ENCODE measurements at places on chromosomes 4 and X. TPM values are rescaled to one million over a fixed set of nuclear protein-coding genes. Genes with fewer than 3 reads are reported as not detected.

DNA sequence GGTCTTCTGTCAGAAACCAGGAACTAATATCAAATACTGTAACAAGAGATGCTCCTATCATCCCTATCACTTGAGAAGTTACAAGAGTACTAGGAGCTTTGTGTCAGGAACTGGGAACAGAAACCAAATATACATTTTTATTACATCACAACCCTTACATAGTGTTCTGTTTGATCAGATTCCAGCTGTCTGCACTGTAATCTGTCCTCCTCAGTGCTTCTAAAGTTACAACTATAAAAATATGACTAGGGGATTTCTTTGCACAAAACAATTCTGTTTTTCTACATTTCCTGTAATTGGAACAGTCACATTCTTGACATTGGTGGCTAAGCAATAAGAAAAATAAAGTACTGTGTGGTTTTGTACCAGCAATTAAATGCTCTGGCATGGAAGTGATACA is 686.0 kb downstream of the PDHA2 start:
- DNase-seq, result no peak

- no peak for DNase-seq
Observed at GRCh38 chr4:76060506-76060905, 14.0 kb upstream of the ART3 start.

- no peak for DNase-seq
Observed at GRCh38 chr4:15914291-15914690, 24.2 kb downstream of the FGFBP1 start.

DNA sequence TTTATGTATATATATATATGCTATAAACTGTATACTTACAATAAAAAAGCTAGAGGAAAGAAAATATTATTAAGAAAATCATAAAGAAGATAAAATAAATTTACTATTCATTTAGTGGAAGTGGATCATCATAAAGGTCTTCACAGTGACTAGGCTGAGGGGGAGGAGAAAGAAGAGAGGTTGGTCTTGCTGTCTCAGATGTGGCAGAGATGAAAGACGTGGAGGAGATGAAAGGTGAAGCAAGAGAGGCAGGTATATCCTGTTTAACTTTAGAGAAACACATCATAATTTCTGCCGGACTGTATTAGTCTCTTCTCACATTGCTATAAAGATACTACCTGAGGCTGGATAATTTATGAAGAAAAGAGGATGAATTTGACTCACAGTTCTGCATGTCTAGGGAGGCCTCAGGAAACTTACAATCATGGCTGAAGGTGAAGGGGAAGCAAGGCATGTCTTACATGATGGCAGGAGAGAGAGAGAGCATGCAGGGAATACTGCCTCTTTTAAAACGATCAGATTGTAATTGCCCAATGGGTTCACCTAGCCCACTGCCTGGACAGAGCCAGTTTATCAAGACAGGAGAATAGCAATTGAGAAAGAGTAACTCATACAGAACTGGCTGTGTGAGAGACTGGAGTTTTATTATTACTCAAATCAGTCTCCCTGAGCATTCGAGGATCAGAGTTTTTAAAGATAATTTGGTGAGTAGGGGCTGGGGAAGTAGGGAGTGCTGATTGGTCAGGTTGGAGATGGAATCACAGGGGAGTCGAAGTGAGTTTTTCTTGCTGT is 22.1 kb upstream of the RRAGB start:
- DNase-seq, result no peak

DNA sequence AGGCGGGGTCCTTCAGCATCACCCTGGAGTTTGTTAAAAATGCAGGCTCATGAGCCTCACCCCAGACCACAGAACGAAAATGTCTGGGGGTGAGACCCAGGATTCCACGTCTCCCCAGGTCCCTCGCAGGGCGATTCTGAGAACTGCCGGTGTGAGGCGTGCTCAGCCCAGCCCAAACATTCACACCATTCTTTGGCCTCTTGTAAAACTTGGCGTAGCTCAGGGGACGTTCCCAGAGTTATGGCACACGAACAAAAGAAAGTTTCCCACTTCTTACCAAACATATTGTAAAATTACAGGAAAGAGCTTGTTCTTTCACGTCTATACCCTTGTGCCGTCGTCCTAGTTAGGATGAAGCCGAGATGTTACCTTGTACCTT is 12.9 kb downstream of the CD99 start:
- DNase-seq, result no peak

Gene CFP
- total RNA-seq, result 0.59 TPM

- no peak for DNase-seq
Observed at GRCh38 chr4:46870411-46870810, 38.6 kb downstream of the COX7B2 start.

DNA sequence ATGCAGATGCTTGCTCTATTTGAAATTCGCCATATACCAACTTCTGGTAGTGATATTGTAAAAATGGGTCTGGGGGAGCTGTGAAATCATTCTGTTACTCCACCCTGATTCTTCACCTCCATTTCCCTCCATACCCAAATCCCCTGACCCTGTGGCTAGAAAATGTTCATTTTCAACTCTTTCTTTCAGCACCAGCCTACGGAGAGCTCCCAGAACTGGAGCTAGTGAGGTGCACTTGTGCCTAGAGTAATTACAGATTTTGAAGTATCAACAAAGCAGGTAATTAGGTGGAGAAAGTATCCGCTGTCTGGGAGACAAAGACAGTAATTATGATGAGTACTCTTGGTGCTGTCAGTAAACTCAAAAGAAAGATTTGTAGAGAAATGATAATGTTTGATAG is 8.1 kb downstream of the ARHGAP36 start:
- no peak for DNase-seq

Gene VCX2
- not detected for total RNA-seq

DNA sequence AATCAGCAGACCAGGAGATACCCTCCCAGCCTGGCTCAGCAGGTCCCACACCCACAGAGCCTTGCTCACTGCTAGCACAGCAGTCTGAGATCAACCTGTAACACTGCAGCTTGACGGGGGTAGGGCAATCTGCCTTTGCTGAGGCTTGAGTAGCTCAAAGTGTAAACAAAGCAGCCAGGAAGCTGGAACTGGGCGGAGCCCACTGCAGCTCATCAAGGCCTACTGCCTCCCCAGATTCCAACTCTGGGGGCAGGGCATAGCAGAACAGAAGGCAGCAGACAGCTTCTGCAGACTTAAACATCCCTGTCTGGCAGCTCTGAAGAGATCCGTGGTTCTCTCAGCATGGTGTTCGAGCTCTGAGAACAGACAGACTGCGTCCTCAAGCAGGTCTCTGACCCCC is 15.1 kb upstream of the GABRA2 start:
- no peak for DNase-seq

DNA sequence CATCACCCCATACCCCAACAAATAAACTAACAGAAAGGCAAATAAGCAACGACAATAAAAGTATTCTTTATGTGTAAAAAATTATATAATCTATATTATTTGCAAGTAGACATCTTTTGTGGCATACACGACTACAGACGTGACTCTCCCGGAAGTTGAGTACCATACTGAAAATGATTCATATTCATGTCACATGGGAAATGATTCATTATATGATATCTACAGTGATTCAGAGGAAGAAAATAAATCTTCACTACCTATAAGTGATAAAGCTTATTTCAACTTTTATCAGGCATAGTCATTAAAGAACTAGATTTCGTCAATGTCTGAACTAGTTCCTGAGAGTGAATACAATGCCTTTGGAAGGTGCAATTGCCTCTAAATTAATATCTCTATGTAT is 4.6 kb upstream of the ANTXR2 start:
- DNase-seq, result no peak

DNA sequence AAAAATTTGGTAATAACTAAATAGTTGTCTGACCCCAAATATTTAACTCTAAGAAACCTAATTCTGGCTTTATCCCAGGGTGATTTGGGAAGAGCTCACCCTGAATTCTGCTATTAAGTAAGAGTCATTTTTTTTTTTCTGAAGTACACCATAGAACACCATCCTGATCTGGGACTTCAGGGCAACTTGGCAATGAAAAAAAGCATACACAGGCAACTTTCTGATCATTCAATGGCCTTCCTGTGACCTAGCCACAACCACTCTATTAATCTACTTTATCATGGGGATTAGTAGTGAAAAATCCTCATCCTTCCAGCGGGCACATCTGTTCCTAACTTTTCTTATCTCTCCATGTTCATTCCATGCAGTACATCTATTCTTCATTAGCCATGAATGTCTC is 333.2 kb upstream of the MAD2L1 start:
- no peak for DNase-seq

Gene COL4A6
- total RNA-seq, result 0.28 TPM

Gene NXF2
- not detected for total RNA-seq

DNA sequence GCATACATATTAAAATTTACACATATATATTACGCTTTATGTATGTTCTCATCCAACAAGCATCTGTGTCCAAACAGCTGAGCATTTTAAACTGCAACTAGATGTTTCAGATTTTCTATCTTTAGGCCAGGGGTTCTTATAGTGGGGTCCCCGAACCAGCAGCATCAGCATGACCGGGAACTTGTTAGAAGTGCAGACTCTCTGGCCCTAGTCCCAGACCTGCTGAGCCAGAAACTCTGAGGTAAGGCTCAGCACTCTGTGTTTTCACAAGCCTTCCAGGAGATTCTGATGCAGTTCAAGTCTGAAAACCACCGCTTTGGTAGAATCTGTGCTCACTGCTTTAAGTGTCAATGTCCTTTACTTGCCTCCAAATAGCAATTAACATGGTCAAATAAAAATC is 266.2 kb upstream of the CASK start:
- no peak for DNase-seq

DNA sequence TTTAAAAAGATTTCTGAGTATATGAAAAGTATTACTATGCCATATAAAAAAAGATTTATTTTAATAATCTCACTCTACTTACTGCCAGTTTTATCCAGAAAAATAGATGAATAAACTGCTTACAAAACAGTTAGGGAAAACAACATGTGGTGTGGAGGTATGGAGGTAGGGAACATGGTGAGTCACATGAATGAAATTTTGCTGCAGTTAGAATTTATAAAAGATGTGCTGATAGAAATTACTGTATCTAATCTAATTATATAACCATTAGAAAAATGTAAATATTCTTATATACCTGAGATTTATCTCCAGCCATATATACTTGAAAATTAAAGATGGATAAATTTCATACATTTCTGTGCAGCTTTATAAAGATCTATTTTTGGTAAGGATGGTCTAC is 184.0 kb upstream of the ANK2 start:
- no peak for DNase-seq

DNA sequence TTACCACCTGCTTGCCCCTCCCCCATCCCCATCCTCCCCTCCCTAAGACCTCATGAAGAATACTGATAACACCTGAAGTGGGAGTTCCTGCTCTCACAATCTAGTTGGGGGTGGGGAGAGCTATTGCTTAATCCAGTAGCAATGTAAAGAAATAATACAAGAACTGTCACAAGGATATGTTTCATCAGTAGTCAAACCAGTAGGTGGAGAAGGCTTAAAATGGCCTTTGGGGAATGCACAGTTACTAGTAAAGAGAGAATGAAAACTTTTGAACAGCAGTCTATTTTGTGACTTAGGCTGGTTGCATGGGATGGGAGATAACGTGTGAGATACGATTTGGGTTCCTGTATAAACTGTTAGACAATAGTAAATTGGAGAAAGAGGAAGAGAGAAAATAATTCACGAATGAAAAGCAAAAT is 6.0 kb downstream of the GALNT7 start:
- DNase-seq, result no peak

GRCh38 chr4:182554736-182555135 is 311.5 kb downstream of the TENM3 start:
- no peak for DNase-seq

DNA sequence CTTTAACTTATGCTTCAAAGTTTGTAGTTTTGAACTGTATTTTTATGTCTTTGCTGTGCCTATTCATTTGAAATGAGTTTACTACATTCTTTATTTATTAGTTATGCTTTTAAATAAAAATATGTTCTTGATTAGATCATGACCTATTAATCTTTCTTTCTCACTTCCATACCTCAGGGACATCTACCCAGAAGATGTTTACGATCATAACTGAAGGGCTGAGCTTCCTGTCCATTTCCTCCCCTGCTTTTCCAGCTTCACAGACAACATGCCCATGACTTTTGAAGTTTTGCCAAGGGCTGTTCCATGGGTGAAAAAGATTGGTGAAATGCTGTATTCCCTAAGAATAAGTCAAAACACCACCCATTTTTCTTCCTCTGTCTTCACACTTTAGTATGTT is 99.7 kb upstream of the DDIT4L start:
- no peak for DNase-seq

DNA sequence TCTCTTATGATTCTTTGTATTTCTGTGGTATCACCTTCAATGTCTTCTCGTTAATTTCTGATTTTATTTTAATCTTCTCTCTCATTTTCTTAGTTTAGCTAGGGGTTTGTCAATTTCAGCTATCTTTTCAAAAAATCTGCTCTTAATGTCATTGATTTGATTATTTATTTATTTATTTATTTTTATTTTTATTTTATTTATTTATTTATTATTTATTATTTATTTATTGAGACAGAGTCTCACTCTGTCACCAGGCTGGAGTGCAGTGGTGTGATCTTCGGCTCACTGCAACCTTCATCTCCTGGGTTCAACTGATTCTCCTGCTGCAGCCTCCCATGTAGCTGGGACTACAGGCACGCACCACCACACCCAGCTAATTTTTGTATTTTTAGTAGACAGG is 194.1 kb downstream of the SCFD2 start:
- no peak for DNase-seq

Gene ZCCHC13
- not detected for total RNA-seq

DNA sequence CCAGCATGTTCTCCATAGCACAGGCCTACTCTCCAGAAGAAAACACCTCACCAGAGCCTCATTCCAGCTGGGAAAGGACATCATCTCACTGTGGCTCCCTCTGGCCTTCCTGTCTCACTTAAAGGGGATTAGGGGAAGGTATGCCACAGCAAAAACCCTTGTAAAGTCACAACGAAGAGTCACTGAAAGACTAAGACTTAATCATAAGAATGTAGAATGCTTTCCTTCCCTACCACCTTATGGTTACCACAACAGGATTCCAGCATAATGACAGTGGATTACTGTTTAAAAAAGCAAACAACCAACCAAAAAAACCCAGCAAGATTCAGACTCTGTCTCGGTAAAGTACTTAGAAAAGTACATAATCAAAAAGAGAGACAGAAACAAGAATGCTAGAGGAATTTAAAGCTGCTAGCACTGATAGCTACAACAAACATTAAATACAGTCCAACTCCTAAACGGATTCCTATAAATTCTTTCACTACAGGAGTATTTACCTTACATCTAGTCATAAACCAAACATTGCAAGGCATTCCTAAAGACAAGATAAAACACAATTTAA is 75.1 kb downstream of the BANK1 start:
- peak; percentile 69 for DNase-seq
